ENCODE measurements at places on chromosomes 12 and 14. TPM values are rescaled to one million over a fixed set of nuclear protein-coding genes. Genes with fewer than 3 reads are reported as not detected.

- DNase-seq = no peak
Measured at GRCh38 chr14:68787092-68787992, 5.5 kb downstream of the ZFP36L1 start.

Gene RNASE4
- polyA plus RNA-seq = 2.0 TPM

GRCh38 chr14:65864549-65864948, 452.0 kb downstream of the FUT8 start:
- no peak for DNase-seq

Gene IFNG
- not detected for polyA plus RNA-seq

Gene NAP1L1
- polyA plus RNA-seq = 990 TPM

GRCh38 chr12:131008131-131008912, 54.6 kb downstream of the ADGRD1 start:
- DNase-seq = no peak

DNA sequence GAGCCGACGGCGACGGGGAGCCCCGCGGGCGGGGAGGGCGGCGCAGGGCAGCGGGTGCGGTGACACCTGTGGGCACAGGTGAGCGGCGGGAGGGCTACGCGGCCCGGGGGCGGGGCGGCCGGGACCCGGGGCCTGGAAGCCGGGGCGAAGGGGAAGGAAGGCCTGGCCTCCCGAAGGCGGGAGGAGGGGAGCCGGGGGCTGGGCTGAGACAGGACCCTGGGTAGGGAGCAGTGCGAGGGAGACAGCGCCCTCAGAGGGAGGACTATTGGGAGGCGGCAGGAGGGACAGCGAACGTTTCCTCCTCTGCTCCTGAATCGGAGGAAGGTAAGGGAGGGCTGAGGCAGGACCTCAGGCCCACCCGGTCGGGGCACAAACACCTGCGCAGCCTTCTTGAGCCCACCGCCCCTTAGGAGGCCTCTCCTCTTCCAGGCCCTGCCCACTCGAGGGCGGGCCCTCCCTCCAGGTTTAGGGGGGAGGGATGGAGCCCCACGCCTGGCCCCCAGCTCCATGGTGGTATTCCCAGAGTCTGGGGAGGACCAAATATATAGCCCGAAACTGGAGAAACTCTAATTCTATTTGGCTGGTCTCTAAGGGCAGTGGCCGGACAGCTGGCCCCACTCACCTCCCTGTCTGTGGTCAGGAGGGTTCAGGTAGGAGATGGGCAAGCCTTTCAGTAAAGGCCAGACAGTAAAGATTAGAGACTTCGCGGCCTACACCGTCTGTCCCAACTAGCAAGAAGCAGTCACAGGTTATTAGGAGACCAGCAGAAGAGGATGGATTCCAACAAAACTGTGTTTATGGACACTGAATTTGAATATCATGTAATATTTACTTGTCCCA, 509 bp downstream of the PLEKHG6 start:
- DNase-seq = no peak

GRCh38 chr12:5514016-5514415, 82.1 kb downstream of the NTF3 start:
- no peak for DNase-seq

Gene CCDC60
- polyA plus RNA-seq = 0.15 TPM

- no peak for DNase-seq
Measured at GRCh38 chr12:11669348-11669747, 19.9 kb downstream of the ETV6 start.

DNA sequence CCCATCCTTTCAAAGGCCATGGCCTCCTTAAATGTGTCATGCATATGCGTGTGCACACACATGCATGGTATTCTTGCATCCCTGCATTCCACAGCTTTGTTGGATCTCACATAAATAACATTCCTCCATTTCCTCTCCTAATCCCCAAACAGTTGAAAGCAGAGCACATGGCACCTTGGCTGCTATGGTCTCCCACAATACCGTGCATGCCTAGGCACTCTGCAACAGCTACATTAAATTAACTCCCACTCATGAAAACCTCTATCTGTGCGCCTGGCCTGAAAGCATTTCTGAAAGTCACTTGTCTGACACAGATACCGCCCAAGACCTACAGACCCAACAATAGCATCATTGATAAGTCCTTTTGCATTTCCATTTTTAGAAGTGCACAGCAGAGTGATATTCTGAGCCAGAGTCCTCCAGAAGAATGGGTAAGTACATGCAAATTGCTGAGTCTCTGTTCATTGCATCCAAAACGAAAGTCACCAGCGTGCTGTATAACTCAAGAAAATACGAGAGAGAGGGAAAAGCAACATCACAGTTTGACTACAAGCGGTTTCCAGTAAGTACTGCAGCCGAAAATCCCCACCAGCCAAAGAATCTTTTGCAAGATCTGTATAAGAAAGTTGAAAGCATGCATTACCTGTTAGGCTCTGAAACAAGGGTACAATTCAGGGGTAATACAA, 436 bp downstream of the ASB2 start:
- DNase-seq = no peak

Gene CBLN3
- polyA plus RNA-seq = 3.5 TPM

Gene PRIMA1
- polyA plus RNA-seq = 1.4 TPM

GRCh38 chr12:29545102-29545467, 47.6 kb upstream of the OVCH1 start:
- DNase-seq = no peak

Gene CLEC1B
- polyA plus RNA-seq = 0.60 TPM

- DNase-seq = no peak
Measured at GRCh38 chr14:90727082-90727481, 89.1 kb downstream of the TTC7B start.

GRCh38 chr14:85037411-85037810, 492.5 kb upstream of the FLRT2 start:
- no peak for DNase-seq

Gene GLIPR1L2
- 2.9 TPM for polyA plus RNA-seq

Gene TESPA1
- 0.18 TPM for polyA plus RNA-seq

- no peak for DNase-seq
Measured at GRCh38 chr14:22177870-22178269, 411.2 kb downstream of the DAD1 start.

DNA sequence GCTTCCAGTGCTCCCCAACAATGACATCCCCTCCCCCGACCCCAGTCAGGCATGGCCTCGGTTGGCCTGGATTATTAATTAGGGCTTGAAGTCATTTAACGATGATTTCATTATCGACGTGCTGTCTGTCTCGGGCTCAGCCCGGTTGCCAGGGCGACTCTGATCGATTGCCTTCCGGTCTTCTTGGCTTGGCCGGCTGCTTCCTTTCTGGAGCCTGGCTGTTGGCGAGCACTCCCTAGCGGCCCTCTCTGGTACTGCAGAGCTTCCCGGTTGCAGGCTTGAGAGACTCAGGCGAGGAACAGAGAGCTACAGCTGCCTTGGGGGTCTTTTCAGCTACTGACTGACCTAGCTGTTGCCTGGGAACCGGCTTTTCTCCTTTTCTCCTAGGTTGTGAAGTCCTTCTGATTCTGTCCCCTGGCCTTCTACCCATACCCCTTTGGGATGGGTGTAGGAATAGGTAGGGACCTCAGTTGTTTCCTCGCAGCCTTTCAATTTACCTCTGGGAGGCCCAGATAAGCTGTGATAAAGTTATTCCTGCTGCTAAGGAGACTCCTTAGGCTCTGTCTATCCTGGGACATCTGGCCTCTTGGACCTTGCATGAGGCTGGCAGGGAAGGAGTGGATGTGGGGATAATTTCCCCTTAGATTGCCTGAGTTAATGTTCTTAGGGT, 5.5 kb upstream of the CISTR start:
- no peak for DNase-seq

DNA sequence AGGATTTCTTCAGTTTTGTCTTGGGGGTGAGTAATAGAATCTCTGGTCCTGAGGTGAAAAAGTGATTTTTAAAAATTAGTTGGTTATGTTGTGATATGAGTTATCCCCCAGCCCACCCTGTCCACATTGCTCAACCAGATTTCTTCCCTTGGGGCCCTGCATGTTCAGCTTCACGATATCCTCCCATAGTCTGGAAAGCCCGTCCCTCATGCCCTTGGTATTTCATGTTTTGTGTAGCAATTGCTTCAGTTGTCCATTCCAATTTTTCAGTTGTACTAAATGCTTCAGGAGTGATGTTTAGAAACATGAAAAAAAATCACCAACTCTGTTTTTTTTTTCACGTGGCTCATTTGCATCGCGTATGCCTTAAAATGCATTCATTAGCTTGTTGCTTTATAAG, 17.5 kb upstream of the BICD1 start:
- DNase-seq = no peak

DNA sequence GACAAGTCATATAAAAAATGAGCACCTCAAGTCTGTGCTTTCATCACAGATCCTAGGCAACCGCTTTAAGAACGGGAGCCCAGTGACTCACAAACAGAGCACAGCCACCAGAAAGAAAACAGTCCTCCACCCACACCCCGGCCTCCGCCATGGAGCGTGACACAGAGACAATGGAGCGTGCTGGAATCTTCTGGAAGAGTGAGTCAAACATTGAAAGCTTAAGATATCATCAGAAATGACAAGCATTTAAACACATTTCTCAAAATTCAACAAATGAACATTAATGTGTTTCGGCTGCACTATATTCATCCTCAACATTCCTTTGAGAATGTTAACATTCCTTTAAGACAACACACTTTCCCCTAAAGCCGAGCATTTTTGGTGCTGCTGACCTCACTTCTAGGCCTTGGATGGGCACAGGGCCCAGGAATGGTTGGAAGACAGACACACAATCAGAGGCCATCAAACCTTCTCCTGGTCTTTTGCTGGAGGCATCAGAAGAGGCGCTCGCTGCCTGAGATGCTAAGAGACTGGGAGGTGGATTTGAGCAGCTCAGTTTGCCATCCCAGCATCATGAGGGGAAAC, 23.6 kb upstream of the TMEM132D start:
- no peak for DNase-seq

Gene GSG1
- polyA plus RNA-seq = 0.39 TPM

DNA sequence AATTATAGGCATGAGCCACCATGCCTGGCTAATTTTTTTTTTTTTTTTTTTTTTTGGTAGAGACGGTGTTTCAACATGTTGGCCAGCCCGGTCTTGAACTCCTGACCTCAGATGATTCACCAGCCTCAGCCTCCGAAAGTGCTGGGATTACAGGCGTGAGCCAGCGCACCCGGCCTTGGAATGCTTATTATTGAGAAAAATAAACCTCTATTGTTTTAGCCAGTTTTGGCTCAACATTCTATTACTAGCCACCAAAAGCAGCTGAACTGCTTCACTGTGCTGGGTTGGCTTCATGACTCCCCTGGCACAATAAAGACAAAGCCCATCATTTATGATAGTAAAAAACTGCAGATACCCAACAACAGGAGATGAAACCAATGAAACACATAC, 93.5 kb upstream of the CEP83 start:
- DNase-seq = no peak

Gene KRT77
- not detected for polyA plus RNA-seq

DNA sequence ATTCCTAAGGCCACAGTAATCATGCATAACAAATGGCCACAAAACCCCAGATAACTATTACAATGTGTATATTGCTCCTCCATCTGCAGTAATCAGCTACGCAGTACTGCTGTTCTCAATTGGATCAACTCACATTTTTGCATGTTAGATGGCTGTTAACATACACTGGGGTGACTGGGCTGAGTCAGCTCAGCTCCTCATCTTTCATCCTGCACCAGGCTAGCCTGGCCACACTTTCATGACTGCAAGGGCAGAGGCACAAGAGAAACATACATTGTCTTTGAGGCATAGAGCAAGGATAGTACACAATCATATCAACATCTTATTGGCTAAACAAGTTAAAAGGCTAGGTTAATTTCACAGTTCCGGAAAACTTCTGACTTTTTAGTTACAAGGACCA, 306.6 kb downstream of the SLC6A15 start:
- no peak for DNase-seq

DNA sequence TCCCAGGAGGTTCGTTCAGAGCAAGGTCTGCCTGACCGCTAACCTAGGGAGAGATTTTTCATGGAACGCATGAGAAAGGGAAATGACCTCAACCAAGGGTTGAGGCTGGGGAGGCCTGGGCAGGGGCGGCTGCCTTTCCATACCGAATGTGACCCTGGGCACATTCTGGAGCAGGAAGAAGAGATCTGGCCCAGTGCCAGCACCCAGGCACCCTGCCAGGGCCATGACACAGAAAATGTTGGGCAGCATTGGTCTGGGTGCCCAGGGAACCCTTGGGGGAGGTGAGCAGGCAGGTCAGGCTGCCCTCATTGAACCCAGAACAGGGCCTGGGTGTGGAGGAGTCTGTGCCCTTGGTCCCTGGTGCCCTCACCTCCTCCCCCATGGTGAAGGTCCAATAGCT, 106.8 kb downstream of the CALM1 start:
- no peak for DNase-seq

- DNase-seq = no peak
Measured at GRCh38 chr12:24565300-24565699, 383.6 kb downstream of the BCAT1 start.

Gene CCDC177
- 0.06 TPM for polyA plus RNA-seq

- DNase-seq = no peak
Measured at GRCh38 chr12:18363321-18363720, 102.0 kb downstream of the PIK3C2G start.

DNA sequence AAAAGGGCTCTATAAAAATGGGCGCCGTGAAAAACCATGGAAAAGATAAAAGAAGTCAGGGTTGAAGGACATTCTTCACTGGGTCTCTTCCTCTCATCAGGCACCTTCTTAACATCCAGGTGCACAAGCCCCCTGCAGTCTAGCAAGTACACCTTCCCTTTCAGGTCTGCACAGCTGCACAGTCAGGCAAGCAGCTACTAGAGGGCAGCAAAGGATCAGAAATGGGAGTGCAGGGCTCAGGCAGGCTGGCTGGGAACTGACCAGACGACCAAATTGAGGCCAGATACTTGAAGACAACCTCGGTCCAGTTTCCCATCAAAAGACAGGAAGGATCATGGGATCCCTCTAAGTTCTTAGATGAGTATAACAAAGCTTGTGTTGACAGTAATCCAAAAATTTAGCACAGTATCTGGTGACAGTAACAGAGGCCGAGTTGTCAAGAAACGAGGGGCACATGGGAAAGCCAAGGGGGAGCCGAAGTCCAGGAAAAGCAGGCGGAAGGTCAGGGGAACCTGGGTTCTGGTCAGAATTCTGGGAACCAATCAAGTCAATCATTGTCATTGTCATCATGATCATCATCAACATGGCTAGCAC, 10.1 kb upstream of the GRIP1 start:
- peak; percentile 49 for DNase-seq

DNA sequence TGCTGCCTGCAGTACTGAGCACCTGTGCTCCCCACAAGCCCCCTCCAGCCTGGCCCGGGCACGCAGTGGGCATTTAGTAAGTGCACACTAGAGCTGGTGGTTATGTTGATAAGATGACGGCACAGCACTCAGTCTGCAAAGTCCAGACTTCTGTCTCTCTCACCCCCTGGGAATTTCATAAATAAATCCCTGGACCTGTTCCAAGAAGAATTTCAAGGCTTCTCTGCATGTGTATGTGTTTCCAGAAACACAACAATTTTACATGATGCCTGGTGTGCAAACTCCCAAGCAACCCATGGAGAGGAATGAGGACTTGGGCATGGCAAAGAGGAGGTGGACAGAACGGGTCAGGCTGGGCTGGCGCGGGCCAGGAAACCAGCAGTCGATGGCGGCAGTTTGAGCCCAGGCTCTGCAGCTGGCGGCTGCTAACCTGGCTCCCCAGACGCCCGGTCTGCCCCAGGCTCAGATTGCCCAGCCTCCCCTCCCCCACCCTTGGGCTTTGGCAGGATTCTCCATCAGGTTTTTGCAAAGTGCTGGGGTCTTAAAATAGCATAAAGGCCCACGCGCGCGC, 10.4 kb upstream of the ACVR1B start:
- no peak for DNase-seq

GRCh38 chr12:58850826-58851225, 69.5 kb downstream of the LRIG3 start:
- DNase-seq = no peak

- no peak for DNase-seq
Measured at GRCh38 chr14:63457498-63457897, 85.7 kb downstream of the PPP2R5E start.

Gene GALNT8
- polyA plus RNA-seq = 3.3 TPM

Gene RAB15
- 27.4 TPM for polyA plus RNA-seq

Gene EGLN3
- polyA plus RNA-seq = 21.5 TPM

All from right renal pelvis (tissue), 4 donors.